Osteocyte (in vitro differentiated cells): ENCODE measurements at places on chromosomes 6 and 20. TPM values are rescaled to one million over a fixed set of nuclear protein-coding genes. Genes with fewer than 3 reads are reported as not detected.

DACT2 gene
- 0.94 and 1.4 TPM in 2 replicates for total RNA-seq

PRSS16 gene
- not detected in 2 replicates for total RNA-seq

RIMS1 gene
- 23.5 and 24.7 TPM in 2 replicates for total RNA-seq

- H3K4me3 ChIP-seq: no peak overlapping the region
- peaks cover 16% of the 10 kb centered on the region for H3K4me1 ChIP-seq
- no peaks in the 10 kb centered on the region for H3K36me3 ChIP-seq
- no peaks in the 10 kb centered on the region for H3K27me3 ChIP-seq
These were observed 7.3 kb upstream of the NAA20 start for GRCh38 chr20:20009784-20010253.

- H3K27ac ChIP-seq: no peak overlapping the region
- H3K4me3 ChIP-seq: no peak overlapping the region
- H3K27me3 ChIP-seq: peaks cover 7% of the 10 kb centered on the region
- peaks cover 4% of the 10 kb centered on the region for H3K4me1 ChIP-seq
These were observed 216.6 kb downstream of the HIVEP2 start for GRCh38 chr6:142728364-142728763.

- peaks cover 18% of the 10 kb centered on the region for H3K4me1 ChIP-seq
- peak overlapping the region; percentile 75 for H3K27ac ChIP-seq
- no peak overlapping the region for H3K4me3 ChIP-seq
- no peak for DNase-seq
- H3K27me3 ChIP-seq: peaks cover 20% of the 10 kb centered on the region
These were observed 238.6 kb upstream of the PMEPA1 start for GRCh38 chr20:57948180-57948955.

DNA sequence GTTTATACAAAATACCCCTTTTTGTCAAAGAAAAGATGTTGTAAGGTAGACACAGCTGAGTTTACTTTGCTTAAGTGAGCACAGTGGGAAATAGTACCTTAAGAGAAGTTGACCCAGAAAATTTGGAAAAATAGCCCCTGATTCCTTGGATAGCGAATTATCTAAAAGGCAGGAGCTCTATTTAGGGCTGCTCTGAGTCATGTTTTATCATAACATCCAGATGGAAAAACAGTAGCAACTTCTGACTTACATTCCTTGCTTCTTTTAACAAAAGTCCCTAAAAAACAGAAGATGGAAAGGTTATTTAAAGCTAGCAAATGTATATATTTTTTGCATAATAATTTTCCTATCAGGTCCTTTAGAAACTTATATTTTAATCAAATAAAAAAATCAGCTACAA is 59.0 kb downstream of the THEMIS start:
- H3K27me3 ChIP-seq: no peaks in the 10 kb centered on the region
- no peak overlapping the region for H3K4me3 ChIP-seq
- peaks cover 4% of the 10 kb centered on the region for H3K36me3 ChIP-seq
- H3K27ac ChIP-seq: peak overlapping the region; percentile 59
- no peak for DNase-seq
- peaks cover 40% of the 10 kb centered on the region for H3K4me1 ChIP-seq

GRCh38 chr20:34842143-34842542 is 16.7 kb upstream of the NCOA6 start:
- peaks cover 26% of the 10 kb centered on the region for H3K27me3 ChIP-seq
- H3K27ac ChIP-seq: no peak overlapping the region
- DNase-seq: no peak
- peaks cover 2% of the 10 kb centered on the region for H3K36me3 ChIP-seq
- no peak overlapping the region for H3K4me3 ChIP-seq

- DNase-seq: no peak
- no peak overlapping the region for H3K4me3 ChIP-seq
- peaks cover 7% of the 10 kb centered on the region for H3K4me1 ChIP-seq
These were observed 219.2 kb upstream of the LRFN2 start for GRCh38 chr6:40806256-40806864.

- peaks cover 13% of the 10 kb centered on the region for H3K27me3 ChIP-seq
- no peaks in the 10 kb centered on the region for H3K36me3 ChIP-seq
- H3K4me1 ChIP-seq: no peaks in the 10 kb centered on the region
These were observed 5.9 kb upstream of the UNC93A start for GRCh38 chr6:167285077-167285770.

- no peaks in the 10 kb centered on the region for H3K27me3 ChIP-seq
- no peak overlapping the region for H3K4me3 ChIP-seq
- H3K36me3 ChIP-seq: peaks cover 36% of the 10 kb centered on the region
- H3K4me1 ChIP-seq: peaks cover 8% of the 10 kb centered on the region
- H3K27ac ChIP-seq: peak overlapping the region; percentile 44
- no peak for DNase-seq
These were observed 778 bp downstream of the MCCD1 start for GRCh38 chr6:31529329-31530150.

- H3K4me3 ChIP-seq: no peak overlapping the region
- H3K4me1 ChIP-seq: no peaks in the 10 kb centered on the region
- no peaks in the 10 kb centered on the region for H3K27me3 ChIP-seq
- no peak for DNase-seq
- H3K36me3 ChIP-seq: no peaks in the 10 kb centered on the region
These were observed 21.9 kb downstream of the RIMS1 start for GRCh38 chr6:71908162-71908765.

DNA sequence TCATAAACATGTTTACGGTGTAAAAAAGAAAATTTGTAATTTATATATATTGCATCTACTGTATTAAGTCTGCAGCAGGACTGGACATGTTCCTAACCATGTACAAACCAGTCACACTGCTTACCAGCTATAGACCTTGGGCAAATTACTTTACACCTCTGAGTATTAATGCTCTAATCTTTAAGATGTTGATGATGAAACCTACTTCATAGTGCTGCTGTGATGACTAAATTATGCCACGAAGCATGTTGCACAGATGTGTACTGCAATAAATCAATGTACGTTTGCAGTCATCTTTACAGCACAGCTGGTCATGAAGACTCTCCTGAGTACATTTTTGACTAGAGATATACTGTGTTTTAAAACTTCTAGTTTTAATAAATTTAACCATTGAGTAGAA is 42.6 kb downstream of the PRKN start:
- H3K27me3 ChIP-seq: no peaks in the 10 kb centered on the region
- peaks cover 5% of the 10 kb centered on the region for H3K36me3 ChIP-seq
- no peak overlapping the region for H3K4me3 ChIP-seq
- DNase-seq: no peak
- no peak overlapping the region for H3K27ac ChIP-seq

- H3K4me1 ChIP-seq: peaks cover 19% of the 10 kb centered on the region
- H3K4me3 ChIP-seq: no peak overlapping the region
- H3K36me3 ChIP-seq: peaks cover 8% of the 10 kb centered on the region
- H3K27ac ChIP-seq: no peak overlapping the region
- peaks cover 4% of the 10 kb centered on the region for H3K27me3 ChIP-seq
- DNase-seq: no peak
These were observed 7.5 kb downstream of the KIF25 start for GRCh38 chr6:168004945-168005344.

DNA sequence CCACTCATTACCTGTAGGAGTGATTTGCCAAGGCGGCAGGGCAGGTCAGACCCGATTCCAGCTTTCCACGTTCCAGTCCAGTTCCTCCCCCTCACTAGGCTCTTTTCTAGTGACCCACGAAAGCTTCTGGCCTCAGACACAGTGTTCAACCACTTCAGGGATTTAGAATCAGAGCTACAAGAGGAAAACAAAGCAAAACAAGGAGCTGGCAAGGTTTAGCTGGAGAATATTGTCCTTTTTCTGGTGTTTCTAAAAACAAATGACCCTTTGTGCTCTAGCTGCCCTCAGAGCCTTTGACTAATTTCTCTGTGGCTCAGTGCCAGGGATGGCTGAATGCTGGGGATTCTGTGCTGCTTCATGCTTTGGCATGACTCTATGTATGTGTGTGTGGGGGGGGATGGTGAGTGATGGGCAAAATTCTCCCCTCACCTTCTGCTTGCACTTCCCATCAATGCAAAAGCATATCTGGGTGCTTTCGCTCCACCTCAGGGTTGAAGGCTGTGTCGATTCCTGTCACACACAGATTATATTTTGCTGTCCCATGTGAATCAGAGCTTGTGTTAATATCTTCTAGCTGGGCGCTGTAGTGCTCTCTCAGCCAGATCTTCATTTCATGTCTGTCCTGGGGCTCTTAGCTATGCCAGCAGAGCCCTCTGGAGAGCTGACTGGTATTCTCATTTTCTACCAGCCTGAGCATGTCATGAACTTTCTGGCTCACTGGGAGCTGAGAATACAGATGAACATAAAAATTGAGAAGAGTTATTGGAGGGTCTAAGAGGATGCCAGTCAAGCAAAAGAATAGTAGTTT is 19.3 kb upstream of the NEDD9 start:
- no peak overlapping the region for H3K4me3 ChIP-seq
- no peaks in the 10 kb centered on the region for H3K27me3 ChIP-seq
- no peaks in the 10 kb centered on the region for H3K36me3 ChIP-seq

DNA sequence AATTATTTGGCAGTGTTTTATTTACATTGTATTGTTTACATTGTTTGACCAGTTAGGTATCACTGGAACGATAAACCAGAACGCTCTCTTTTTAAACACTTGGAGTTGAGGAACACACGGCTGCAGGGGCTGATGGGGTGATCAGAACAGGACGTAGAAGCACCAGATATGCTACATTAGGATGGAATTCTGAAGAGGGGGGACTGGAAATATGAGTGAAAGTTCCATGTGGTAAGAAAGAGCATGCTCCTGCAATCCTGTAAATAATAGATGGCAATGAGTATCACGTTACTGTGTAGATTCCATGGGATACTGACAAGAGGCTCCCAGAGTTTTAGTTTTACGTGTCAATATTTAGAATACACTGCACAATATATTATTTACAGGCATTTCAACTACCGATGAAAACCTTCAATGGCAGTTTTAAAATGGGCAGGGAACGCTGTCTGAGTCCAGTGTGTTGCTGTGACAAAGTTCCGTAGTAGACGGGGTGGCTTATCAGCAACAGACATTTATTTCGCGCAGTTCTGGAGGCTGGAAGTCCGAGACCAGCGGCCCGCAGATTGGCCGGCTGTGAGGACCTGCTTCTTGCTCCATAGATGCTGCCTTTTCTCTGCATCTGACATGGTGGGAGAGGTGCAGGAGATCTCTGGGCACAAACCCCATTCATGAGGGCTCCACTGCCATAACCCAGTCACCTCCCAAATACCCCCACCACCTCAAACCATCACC is 43.1 kb downstream of the SYNJ2 start:
- peak overlapping the region; percentile 69 for H3K27ac ChIP-seq
- H3K4me1 ChIP-seq: peaks cover 70% of the 10 kb centered on the region
- no peaks in the 10 kb centered on the region for H3K27me3 ChIP-seq
- no peak for DNase-seq
- H3K4me3 ChIP-seq: no peak overlapping the region
- H3K36me3 ChIP-seq: peaks cover 29% of the 10 kb centered on the region

DNA sequence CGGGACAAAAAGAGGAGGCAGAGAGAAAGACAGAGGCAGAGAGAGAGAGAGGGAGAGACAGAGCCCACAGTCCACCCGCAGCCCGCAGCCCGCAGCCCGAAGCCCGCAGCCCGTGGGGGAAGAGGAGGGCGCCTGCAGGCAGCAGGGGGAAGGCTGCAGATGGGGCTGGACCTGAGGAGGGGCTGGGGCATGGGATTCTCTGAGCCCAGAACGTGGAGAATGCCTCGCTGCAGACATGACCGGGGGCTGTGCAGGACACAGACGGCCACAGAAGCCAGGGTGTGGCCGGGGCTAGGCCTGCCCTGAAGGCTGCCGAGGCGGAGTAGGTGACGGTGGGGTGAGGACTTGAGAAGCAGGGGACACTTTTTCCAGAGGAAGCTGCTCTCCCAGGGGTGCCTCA is 6.5 kb upstream of the SLCO4A1 start:
- H3K27me3 ChIP-seq: peaks cover 66% of the 10 kb centered on the region
- DNase-seq: no peak
- no peak overlapping the region for H3K27ac ChIP-seq
- no peaks in the 10 kb centered on the region for H3K36me3 ChIP-seq

DNA sequence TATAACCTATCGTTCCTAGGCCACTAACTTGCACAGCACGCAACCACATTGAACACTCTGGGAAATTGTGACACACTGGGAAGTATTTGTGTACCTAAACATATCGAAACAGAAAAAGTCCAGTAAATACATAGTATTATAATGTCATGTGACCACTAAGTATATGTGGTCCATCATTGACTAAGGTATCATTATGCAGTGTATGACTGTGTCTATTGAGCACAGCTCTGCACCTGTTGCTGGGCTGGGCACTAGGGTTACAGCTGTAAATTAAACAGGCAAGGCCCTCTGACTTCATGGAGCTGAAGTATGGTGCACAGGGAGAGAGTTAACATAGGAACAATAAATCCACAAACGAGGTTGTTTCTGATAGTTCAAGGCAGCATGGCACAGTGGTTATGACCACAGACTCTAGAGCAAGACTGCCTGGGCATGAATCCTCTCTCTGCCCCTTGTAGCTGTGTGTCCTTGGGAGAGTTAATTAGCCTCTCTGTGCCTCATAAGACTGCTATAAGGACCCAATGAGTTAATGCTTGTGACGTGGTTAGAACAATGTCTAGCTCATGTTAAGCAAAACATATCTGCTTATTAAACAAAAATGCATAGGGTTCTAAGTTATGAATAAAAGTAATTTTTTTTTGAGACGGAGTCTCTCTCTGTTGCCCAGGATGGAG is 10.6 kb downstream of the BCAS1 start:
- H3K27ac ChIP-seq: no peak overlapping the region
- no peaks in the 10 kb centered on the region for H3K36me3 ChIP-seq
- H3K4me3 ChIP-seq: no peak overlapping the region
- peaks cover 2% of the 10 kb centered on the region for H3K27me3 ChIP-seq

DNA sequence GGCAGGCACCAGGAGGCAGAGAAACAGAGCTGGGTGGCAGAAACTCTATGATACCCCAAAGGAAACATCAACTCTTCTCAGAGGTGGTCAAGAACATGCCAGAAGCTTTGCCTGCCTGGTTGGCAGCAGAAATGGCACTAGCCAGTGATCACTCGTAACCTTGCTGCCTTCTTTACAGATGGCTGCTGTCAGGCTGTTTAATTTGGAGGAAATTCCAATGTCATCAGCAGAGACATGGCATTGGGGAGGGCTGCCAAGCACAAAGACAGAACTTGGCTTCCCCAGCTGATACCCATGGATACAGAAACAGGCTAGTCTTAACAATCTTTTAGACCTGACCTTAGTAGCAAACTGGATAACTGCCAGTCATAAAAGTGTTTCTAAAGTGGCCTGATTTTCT is 153.6 kb downstream of the GMPR start:
- peaks cover 41% of the 10 kb centered on the region for H3K4me1 ChIP-seq
- no peak overlapping the region for H3K4me3 ChIP-seq
- no peak for DNase-seq

DNA sequence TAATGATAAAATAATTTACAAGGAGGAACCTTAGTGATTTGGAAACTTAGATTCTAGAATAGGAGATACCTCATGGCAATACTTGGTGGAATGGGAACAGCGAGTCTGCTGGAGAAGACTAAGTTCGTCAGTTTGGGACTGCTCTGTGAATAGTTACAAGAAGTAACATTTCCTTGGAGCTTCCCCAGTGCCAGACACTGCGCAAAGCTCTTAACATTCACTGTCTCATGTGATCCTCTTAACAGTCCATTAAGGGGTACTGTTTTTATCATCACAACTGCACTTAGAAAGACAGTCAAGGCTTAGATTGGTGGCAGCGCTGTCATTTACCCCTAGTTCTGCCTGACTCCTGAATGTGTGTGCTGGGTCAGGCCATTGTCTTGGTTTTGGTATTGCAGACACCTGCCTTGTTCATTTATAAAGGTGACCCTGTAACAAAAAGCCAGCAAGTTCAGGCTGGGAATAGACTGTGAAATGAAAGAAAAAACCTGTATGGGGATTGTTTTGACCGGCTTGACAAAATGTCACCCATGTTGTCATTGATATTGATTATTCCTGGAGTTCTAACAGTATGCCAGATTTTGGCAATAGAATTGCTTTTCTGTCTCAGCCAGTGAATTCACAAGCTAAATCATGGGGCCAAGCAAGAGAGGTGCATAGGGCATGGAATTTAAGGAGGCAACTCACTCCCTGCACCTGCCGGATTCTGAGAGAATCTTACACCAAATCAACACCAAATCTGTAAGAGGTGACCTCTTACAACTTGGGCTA is 118.4 kb downstream of the SASH1 start:
- peaks cover 39% of the 10 kb centered on the region for H3K4me1 ChIP-seq
- H3K27ac ChIP-seq: no peak overlapping the region
- no peak overlapping the region for H3K4me3 ChIP-seq
- H3K36me3 ChIP-seq: peaks cover 7% of the 10 kb centered on the region
- no peaks in the 10 kb centered on the region for H3K27me3 ChIP-seq
